ENCODE measurements at places on chromosomes 4 and X. TPM values are rescaled to one million over a fixed set of nuclear protein-coding genes. Genes with fewer than 3 reads are reported as not detected.

- no peak for DNase-seq
These were observed 17.4 kb upstream of the LNX1 start for GRCh38 chr4:53608649-53609048.

GRCh38 chr4:1219566-1219950 is 29.4 kb downstream of the CTBP1 start:
- no peak for DNase-seq

DNA sequence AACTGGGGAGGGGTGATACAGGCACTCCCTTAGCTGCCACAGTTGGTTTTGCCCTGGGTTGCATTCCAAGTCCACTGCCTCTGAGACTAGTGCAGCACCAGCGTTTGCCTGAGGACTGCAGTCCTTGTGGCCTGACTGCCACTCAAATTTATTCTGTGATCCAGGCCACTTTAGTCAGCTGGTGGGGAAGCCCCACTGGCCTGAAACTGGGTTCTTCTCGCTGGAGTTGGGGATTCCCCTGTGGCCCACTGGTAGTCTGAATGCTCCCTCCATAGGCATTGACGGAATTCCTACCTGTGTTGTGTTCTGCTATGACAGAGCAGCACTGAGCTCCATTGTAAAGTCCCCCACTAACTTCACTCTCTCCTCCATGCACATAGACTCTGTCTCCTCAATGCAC is 63.8 kb downstream of the PTPN13 start:
- DNase-seq, result no peak

GRCh38 chr4:76012388-76012801 is 5.1 kb upstream of the CXCL9 start:
- no peak for DNase-seq

- DNase-seq, result no peak
These were observed 46.2 kb upstream of the NHS start for GRCh38 chrX:17328837-17329236.

DNA sequence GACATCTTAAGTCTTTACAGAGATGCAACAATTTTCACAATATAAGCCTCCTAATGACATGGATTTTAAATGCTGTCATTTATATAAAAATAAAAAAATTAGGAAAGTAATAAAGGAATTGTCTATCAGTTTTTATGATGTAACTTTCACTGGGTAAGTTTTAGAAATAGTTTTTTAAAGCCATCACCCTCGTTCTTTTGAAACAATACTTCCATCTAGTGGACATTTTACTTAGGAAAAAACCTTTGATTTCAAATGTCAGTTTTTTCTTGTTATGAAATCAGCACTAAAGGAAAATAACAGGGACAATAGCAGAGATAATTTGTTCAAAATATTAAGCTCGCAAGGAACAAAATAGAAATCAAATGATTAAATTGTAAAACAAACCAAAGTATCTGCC is 24.3 kb upstream of the NDNF start:
- no peak for DNase-seq

GRCh38 chrX:41616935-41617334 is 71.8 kb upstream of the GPR34 start:
- no peak for DNase-seq

DNA sequence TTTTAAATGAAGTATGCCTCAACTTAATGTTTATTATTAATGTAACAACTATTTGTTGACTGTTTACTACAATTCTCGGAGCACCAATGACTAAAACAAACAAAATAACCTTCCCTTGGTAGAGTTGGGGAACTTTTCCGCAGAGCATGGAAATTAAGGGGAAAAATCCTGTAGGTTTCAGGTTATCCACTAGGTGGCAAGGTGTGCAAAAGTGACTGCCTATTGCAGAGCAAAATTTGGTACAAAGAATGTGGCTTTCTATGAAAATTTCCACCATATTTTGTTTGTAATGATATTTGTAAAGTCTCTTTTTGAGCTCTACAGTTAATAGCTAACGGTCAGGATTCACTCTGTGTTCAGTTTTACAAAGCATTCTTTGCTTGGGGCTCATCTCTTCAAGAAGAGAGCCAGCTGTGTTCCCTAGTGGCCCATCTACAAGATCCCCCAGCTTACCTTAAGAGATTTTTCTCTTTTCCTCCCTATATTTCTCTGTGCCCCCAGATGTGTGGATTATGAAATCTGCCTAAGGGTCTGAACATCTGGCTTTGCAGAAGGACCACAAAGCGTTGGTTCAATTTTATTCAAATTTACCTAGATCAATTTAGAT is 61.1 kb downstream of the FBXO8 start:
- DNase-seq, result no peak

DNA sequence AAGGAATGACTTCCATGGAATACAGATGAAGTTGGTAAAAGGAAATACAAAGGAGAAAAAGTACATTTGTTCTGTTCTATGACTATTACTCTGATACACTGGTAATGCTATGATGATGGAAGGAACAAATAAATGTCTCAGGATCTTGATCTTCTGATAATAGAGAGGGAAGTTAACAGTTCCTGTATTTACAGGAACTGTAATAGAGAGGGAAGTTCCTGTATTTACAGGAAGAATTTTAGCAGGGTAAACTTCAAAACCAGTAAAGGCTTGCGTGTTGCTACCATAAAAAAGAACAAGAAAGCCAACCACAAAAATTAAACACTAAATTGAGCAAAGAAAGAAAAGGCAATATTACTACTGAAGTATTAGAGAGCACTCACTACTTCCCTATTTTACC is 91.7 kb upstream of the HPGD start:
- DNase-seq, result no peak

- DNase-seq, result peak; percentile 68
These were observed 13.1 kb upstream of the ACOT9 start for GRCh38 chrX:23756165-23756564.

Gene NIPAL1
- total RNA-seq, result 0.81 TPM

Gene CYSLTR1
- 1.2 TPM for total RNA-seq

All from sigmoid colon (tissue), 7 donors.